ENCODE measurements at places on chromosomes 6 and 20.

DNA sequence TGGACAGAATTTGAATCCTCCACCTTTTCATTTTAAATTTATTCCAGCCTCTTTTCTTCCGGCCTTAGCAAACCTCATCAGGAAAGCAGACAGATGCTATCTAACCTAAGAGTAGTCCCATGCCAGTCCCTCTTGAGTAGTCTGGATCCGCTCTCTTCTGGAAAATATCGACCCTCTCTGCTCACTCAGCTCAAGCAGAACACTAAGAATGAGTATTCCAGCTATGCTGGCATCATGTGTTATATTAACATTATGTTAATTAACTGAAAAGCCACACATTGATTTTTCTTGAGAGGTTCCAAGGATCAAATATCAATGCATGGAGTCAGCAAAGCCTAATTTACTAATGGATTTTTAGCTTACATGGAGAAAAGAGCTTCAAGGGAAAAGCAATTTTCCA, 161.4 kb downstream of the ID4 start:
- no peak for DNase-seq

GRCh38 chr6:16244869-16245451, 6.6 kb downstream of the GMPR start:
- no peak for DNase-seq

GRCh38 chr6:17705428-17705777, 1.3 kb downstream of the NUP153 start:
- no peak for DNase-seq

DNA sequence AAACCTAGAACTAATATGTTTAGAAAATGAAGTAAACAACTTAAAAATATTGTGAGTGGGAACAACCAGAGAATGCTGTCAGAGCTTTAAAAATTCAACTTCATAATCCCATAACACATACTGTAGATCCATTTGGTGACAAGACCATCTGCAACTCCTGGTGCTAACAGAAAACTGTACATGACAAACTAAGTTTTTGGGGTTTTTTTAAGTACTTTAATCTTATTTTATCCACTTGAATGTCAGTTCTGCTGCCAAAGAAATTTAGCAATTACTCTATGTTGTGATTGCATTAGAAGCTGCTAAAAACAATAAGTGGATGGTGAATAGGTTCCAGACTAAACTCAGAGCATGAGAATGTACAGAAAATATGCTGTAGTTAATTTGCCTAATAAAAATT, 345.4 kb downstream of the COL12A1 start:
- no peak for DNase-seq

GRCh38 chr20:49725694-49726093, 12.0 kb upstream of the B4GALT5 start:
- DNase-seq, result no peak

GRCh38 chr6:42537536-42537935, 26.3 kb upstream of the UBR2 start:
- no peak for DNase-seq

GRCh38 chr6:137102851-137103492, 58.2 kb upstream of the IL20RA start:
- DNase-seq, result no peak

- DNase-seq, result no peak
These were observed 73.3 kb downstream of the IGF2R start for GRCh38 chr6:160042014-160042773.

GRCh38 chr6:52562911-52563310, 13.9 kb downstream of the TRAM2 start:
- no peak for DNase-seq

- DNase-seq, result no peak
These were observed 44.6 kb downstream of the RIN2 start for GRCh38 chr20:19802492-19803158.

GRCh38 chr6:115363379-115363778, 697.3 kb downstream of the FRK start:
- DNase-seq, result no peak

DNA sequence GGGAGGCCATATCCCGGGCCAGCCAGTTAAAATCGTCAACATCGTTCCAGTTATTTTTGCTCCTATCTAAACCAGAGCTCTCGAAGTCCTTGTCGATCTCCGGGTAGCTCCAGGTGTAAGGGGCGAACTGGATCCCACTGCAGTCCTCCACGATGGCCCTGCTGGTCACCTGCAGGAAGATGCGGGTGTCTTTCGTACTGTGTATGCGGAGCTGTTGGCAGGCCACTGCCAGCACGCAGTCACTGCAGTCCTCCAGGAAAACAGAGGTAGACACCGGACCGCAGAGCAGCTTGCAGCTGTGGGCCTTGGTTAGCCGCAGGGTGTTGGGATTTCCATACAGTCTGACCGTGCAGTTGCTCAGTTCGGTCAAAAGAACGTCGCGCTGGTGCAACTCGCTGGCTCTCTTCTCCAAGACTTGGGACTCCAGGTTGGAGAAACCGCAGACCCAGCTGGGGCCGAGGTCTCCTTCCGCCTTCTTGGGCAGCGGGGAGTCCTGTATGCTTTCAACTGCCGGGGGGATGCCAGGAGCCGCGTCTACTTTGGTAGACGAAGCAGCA, 742 bp downstream of the TBCC start:
- DNase-seq, result peak; percentile 53

GRCh38 chr6:167706313-167707109, 120.2 kb upstream of the AFDN start:
- peak; percentile 52 for DNase-seq

DNA sequence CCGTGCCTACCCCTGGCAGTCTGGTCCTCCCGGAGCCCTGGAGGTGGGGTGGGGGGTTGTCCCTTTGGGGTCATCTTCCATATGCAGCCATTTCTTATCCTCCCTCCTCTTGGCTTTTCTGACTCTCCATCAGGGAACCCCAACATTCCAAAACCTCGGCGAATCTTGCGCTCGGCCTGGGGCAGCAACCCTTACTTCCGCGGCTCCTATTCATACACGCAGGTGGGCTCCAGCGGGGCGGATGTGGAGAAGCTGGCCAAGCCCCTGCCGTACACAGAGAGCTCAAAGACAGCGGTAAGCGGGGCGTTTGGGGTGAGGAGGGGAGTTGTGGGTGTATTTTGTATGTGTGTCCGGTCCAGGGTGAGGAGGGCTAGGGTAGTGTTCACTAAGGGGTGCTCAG, 168.0 kb upstream of the RNF24 start:
- no peak for DNase-seq

DNA sequence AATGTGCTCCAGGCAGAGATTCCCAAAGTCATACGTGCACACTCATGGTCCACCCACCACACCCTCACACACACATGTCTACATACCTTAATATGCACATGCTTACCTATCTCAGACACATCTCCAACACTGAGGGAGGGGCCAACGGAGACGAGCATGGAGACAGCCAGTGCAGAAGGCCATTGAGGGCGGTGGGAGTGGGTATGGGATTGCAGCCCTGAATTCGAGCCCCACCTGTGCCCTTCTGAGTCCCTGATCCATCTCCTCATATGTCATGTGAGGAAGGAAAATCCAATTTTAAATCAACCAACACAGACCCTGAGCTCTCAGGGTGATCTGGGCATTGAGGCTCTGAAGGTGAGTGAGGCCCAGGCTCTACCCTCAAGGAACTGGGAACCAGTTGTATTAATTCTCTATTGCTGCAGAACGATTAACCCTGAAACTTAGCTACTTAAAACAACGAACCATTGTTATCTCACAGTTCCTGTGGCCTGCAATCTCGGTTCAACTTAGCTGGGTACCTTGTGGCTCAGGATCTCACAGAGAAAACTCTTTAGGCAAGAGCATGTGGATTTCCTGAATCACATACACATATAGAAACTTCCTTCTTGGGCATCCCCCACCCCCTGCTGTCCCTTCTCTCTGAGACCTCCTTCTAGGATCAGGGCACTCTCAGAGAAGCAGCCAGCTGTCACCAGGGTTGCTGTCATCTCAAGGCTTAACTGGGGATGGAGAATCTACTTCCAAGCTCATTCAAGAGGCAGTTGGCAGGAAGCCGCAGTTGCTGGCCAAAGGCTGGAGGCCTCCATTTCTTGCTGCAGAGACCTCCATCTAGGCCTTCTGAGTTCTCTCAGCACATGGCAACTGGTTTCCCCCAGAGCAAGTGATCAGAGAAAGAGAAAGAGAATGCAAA, 28.3 kb downstream of the GLP1R start:
- DNase-seq, result no peak

DNA sequence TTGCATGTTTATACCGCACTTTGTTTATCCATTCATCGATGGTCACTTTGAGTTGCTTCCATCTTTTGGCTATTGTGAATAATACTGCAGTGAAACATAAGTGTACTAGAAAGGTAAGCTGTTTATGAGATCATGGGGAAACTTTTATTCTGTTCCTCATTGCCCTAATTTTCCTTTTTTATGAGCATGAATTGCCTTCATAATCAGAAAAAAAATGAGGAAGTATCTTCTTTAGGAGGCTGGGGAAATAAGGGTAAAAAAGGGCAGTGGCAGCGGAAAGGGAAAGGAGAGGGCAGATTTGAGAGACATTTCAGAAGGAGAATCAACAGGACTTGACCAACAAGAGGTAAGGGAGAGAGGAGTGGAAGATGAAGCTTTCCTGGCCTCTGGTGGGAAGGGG, 14.3 kb upstream of the SERINC3 start:
- no peak for DNase-seq

DNA sequence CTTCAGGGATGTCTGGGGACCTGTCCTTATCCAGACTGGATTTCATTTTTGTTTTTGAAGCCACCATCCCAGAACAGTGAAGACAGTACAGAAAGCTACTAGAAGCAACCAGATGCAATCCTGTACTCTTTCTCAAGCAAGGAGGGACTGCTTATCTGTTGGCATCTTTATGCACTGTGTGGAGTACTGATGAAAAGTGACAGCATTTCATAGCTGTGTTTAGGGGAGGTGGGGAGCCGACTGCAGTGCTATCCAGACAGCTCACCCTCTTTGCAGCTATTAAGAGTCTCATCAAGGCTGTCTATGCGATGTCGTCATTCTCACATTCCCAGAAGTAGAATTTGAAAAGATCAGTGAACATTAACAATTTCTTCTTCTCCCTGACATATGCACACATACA, 5.5 kb downstream of the ZDHHC14 start:
- no peak for DNase-seq

DNA sequence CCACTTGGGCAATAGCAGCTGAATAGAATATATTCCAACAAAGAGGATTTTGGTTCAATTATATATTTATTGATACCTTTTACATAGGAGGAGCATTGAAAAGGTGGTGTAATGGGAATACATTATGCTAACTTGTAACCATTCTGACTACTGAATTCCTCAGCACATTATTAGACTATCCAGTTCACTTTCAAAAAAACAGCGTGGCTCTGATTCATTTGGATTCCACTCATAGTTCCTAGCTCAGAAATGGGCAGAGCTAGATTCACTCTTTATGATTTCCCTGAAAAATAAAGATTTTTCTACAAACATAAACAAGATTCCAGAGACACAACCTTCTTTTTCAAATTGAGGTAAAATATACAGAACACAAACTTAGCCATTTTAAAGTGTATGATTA, 9.2 kb upstream of the TRERF1 start:
- no peak for DNase-seq

DNA sequence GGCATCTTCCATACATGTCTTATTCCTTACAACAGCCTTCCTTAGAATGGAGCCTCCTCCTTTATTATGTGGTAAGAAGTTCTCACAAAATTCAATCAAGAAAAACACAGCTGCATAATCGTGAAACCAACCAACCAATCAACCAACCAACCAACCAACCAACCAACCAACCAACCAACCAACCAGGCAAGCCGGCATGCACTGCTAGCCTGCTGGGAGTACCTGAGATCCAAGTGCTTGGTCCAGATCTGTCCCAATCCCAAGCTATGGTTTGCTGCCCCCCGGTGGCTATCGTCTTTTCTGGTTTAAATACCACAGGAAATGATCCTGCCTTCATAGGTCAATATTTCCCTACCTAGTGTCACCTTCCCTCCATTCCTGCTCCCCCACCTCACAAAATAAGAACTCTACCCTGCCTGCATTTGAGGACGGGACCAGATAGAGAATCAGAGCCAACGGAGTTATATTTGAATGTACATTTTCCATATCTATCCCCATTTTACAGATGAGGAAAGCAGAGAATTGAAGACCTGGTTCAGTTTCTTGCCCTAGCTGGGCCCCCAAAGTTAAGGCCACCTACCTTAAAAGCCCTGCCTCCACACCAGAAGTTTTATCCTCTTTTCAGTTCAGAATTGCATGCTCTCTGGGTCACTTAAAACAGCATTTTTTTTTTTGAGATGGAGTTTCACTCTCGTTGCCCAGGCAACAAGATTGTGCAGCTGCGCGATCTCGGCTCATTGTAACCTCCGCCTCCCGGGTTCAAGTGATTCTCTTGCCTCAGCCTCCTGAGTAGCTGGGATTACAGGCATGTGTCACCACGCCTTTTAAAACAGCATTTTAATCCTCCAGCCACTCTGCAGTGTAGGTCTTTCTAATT, 27.1 kb downstream of the RAB44 start:
- DNase-seq, result no peak

- no peak for DNase-seq
These were observed 23.3 kb upstream of the SMIM26 start for GRCh38 chr20:18543932-18544331.

GRCh38 chr20:44896583-44896982, 11.1 kb downstream of the YWHAB start:
- peak; percentile 83 for DNase-seq

DNA sequence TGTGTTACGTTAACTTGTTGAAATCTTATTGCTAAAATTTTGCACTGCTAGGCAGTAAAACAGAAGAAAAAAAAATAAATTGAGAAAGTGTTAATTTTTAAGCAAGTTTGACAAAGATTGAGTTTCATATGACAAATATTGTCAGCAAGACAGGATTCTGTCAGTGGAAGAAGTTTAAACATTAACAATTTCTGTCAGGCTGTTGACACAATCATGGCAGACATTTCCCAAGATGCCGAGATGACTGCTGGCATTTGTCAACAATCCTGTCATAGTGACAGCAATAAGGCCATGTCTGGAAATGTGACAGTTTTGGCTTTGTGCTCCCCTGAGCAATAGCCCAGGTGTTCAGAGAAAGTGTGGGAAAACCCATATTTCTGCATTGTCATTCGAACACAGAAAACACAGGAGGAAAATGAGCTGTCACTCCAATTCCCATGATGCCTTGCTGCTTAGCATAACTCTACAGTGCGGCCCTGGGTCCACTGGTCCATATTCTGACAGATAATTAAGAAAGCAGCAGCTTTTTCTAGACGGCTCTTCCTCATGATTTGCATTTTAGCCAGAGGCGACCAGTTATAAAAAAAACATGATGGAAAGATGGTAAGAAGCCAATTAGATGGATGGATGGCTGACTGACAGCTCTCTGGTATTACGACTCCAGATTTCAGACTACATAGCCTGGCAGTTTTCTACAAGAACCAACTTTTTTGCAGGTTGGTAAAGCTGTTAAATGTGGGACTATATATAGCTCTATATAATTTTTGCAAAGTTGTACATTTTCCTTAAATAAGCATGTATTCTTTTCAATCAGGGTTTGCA, 43.6 kb upstream of the DEFB112 start:
- DNase-seq, result no peak

GRCh38 chr6:116012951-116013350, 47.7 kb downstream of the FRK start:
- no peak for DNase-seq

- no peak for DNase-seq
These were observed 72.8 kb upstream of the CDYL start for GRCh38 chr6:4703382-4703781.

GRCh38 chr6:137673603-137674002, 179.4 kb upstream of the OLIG3 start:
- DNase-seq, result no peak

All from GF-D8 (cell line).